ENCODE measurements at places on chromosomes 7 and 10.

- DNase-seq: no peak
These were observed 877.9 kb downstream of the KCNMA1 start for GRCh38 chr10:76759681-76760080.

GRCh38 chr7:55477781-55478374, 94.4 kb downstream of the VOPP1 start:
- no peak for DNase-seq

GRCh38 chr10:30518907-30519306, 84.9 kb downstream of the MAP3K8 start:
- DNase-seq: no peak

- no peak for DNase-seq
These were observed 26.4 kb downstream of the STEAP1 start for GRCh38 chr7:90180649-90181048.

DNA sequence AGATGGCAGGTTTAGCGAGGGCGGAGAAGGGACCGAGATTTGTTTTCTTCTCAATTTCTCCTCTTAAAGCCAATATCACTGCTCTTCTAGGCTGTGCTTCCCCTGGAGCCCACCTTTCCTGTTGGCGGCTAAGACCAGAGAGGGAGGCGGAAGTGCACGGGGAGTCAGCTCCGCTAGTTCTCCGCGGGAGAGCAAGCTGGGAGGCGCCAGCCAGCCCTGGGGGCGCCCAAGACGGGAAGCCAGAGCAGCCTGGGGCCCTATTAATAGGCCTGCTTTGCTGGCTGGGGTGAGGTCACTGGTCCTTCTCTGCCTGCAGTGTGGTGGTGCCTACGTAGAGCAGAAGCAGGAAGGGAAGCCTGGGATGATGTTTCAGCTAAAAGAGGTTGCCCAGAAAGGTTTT, 61.6 kb downstream of the LSM5 start:
- no peak for DNase-seq

GRCh38 chr7:36474283-36475010, 84.8 kb downstream of the ANLN start:
- no peak for DNase-seq

DNA sequence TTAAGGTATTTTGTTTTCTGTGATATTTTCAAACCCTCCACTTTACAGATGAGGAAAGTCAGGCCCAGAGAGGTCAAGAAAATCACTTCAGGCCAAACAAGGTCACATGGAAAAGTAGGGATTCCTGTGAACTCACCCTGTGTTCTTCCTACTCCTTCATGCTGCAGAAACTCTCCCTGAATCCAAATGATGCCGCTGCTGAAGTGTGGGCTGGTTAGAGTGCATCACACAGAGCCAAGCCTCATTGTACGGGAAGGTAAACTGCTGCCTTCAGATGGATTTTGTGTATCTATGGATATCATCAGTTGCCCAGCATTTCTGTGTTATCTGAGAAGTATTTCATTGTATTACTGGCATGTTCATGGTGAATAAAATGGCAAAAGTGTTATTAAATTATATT, 75.4 kb downstream of the NRG3 start:
- no peak for DNase-seq

DNA sequence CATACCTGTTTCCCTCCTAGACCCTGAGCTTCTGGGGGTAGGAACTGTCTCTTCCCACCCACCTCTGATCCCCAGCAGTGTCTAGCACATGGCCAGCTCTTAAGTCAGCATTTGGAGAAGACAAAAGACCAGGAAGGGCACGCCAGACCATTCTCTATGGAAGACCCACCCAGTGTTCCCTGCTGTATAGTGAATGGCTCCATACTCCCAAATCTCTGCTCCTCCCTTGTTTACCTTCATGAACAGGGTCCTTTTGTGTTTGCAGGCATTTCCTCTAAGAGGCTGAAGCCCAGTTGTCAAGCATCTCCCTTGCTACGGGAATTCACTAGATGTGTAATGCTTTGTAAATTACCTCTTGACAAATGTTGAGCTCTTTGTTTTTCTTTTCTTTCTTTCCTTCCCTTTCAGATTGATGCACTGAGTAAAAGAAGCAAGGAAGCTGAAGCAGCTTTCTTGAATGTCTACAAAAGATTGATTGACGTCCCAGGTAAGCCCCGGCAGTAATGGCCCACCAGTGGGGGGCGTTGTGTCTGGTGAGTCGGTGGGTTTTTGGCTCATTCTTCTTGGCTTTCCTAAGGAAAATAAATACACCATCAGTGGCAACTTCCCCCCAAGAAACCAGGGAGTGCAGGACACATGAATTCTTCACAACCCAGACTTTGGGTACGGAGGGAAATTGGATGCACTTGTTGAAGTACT, 216.6 kb upstream of the SH2B2 start:
- DNase-seq: no peak

DNA sequence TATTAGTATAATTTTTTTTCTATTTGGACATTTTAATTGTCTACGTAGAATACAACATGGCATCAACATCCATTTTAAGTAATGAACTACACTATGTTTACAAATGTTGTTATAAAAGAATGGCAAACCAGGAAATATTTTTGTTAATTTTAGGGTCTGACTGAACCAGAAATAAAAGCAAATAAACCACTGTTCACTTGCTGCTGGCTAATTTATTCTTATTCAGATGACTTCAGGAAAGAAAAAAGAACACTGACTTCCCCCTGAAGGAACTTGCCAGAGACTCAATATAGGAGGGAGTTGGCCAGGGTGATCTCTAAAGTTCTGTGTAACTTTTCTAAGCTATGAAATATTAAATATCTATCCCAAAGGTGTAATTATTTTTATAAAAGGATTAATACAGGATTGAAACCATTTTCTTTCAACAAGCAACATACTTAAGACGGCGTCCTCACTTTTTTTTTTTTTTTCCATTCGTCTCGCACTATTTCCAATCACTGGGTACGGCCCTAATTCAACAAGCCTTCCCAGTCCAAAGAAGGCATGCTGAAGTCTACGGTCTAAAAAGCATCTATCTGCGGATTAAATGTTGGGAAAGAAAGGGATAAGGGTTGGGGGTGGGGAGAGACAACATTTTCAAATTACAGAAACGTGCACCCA, 1.2 kb downstream of the USP6NL start:
- DNase-seq: no peak

GRCh38 chr7:140070546-140070945, 7.8 kb upstream of the PARP12 start:
- DNase-seq: no peak

GRCh38 chr7:114966156-114966555, 44.3 kb downstream of the MDFIC start:
- no peak for DNase-seq

DNA sequence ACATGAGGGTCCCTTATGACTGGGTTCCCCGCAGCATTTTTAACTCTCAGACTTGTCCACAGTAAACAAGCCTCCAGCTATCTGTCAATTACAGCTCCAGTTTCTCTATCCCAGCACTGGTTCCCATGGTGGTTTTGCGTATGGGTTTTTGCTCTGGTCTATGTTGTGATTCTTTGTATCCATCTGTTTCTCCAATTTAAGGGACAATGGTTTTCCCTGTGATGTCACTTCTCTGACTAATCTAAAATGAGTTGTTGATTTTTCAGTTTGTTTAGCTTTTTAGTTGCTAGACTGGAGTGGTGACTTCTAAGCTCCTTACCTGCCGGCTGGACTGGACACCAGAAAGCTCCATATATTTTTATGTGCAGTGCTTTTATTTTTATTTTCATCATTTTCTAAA, 303.7 kb downstream of the INHBA start:
- no peak for DNase-seq

DNA sequence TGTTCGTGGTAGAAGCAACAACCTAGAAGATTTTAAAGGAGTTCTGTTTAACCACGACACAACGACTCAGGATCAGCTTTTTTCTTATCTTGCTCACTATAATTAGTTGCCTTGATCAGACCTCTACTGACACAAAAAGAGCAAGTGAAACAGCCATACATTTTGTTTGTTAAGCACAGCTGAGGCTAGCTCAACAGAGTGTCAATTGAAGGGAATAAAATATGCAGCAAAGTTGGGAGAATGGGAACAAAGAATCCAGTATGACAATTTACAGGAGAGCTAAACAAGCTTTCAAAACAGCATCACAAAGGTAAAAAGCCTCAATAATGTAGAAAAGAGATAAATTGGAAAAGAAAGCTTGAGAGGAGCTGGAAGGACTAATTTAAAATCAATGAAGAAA, 40.5 kb upstream of the HERPUD2 start:
- DNase-seq: no peak

- no peak for DNase-seq
These were observed 1.3 kb downstream of the IMMP2L start for GRCh38 chr7:111560773-111561653.

GRCh38 chr10:121873236-121873635, 54.6 kb downstream of the ATE1 start:
- no peak for DNase-seq

DNA sequence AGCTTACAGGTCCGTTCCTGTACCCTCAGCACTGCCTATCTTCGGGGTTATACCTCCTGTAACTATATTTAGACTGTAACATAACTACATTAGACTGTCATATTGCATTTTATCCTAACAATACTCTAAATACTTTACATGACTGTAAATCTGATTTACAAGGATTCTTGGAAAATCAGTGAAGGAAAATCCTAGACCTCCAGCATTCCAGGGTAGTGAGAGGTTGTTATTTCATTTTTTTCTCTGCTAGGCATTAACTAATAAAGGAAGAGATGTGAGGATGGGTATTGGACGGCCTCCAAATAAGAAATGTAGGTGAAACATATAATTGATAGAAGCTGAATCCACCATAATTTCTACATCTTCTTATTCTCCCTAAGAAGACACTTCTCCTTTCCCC, 569.4 kb downstream of the CALN1 start:
- DNase-seq: no peak

- DNase-seq: no peak
These were observed 209.1 kb upstream of the ZNF722 start for GRCh38 chr7:63789378-63790176.

DNA sequence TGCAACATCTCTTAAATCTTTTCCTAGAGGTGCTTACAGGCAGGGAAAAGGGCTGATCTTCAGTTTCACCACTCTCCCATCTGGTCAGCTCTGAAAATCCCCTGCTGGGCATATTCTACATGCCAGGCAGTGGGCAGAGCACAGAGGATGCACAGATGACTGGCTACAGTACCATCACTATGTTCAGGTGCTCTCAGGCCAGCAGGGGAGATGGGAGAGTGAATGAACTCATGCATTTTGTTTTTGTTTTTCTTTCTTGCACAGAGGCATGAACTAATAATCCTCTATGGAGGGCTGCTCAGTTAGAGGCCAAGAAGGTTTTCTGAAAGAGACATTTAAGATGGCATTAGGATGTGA, 19.3 kb downstream of the ELMO1 start:
- no peak for DNase-seq

GRCh38 chr7:54811041-54811845, 52.2 kb upstream of the SEC61G start:
- no peak for DNase-seq

GRCh38 chr10:113059371-113059780, 109.3 kb downstream of the TCF7L2 start:
- no peak for DNase-seq

GRCh38 chr10:128044186-128044585, 82.0 kb downstream of the MKI67 start:
- DNase-seq: no peak

GRCh38 chr7:135744938-135745702, 3.5 kb downstream of the FAM180A start:
- DNase-seq: no peak

DNA sequence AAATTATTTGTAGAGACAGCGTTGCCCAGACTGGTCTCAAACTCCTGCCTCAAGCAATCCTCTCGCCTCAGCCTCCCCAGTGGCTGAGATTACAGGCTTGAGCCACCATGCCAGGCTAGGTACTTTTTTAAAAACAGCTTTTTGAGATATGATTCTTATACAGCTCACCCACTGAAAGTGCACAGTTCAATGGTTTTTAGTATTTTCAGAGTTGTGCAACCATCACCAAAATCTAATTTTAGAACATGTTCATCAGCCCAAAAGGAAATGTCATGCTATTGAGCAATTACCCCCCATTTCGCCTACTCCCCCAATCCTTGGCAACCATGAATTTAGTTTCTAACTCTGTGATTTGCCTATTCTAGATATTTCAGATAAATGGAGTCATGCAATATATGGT, 73.7 kb downstream of the EVX1 start:
- DNase-seq: no peak

- DNase-seq: no peak
These were observed 80.8 kb downstream of the PPP1R17 start for GRCh38 chr7:31767686-31768358.

DNA sequence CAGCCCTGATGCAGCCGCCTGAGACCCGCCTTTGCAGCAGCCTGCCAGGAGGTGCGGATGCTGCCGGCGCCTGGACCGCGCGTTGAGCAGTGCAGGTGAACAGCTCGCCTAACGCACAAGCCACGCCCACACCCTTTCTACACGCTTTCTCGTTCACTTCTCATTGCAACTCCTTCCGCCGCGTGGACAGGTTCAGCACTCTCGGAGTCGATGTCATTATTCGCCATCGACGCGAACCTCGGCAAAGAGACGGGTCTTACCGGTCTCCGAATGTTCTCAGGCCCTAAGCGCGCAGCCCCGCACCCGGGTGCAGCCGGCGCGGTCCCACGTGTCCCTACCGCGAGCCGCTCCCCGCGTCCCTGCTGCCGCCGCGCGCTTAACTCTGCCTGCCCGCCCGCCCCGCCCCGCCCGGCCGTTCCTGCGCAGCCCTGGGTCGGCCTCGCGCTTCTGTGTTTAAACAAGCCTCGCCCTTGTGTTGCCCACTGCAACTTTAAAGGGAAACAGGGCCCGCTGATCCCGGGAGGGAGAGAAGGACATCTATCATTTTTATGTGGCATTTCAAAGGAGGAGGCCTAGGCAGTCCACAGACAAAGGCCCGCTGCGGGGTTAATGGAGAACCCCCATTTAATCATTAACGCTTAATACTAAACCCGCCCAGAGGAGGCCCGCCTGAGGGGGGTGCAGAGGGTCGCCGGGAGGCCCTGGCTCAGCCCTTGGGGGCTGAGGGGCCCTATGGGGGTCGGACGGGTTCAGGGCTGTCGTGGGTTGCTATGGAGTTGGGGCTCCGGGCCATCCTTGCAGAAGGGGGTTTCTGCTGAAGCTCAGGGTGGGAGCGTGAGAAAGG, 128.5 kb downstream of the WDR11 start:
- DNase-seq: peak; percentile 29
